ENCODE measurements at places on chromosomes 13 and 19.
A peak's percentile ranks its signal among the peaks of the same experiment; 100 is the strongest.

DNA sequence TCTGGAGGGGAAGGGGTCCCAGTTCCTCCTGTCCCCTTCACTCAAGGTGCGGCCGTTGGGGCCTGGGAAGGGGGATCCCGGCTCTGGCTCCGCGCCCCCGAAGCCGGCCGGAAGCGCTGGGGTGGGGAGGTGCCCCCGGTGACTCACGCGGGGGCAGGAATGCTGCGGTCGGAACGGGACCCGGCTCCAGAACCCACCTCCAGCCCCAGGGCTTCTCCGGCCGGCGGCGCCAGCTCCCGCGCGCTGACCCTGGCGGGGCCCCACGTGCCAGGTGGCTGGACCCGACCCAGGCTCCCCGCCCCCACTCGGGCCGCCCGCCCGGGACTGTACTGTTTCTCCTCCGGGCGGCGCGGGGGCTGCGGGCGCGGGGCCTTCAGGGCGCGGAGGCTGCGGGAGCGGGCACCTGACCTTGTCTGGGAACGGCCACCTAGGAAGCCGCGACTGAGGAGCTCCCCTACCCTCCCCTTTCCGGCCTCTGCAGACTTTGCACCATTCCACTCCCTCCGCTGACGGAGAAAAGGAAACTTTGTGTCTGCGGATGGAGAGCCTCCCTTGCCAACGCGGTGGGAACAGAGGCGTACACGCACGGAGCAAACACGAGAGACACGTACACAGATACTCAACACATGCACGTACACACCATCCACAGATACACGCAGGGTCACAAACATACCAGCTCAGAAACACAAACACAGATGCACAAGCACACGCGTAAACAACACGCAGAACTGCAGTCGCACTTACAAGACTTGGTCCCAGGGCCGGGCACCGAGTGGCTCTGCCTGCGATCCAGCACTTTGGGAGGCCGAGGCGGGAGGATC is 7.2 kb downstream of the AXL start:
- no peak for DNase-seq

DNA sequence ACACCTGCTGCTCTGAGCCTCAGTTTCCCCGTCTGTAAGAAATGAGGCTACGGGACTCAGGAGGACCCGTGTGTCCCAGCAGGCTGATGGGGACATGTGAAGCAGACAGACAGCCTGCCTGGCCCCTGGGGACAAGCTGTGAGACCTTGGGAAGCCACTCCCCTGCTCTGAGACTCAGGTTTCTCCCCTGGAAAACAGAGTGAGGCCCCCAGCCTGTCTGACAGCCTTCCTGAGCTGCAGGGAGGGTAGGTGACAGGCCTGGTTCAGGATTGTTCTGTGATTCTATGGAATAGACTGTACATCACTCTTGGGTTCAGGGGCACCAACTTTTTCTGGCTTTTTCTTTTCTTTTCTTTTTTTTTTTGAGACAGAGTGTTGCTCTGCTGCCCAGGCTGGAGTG is 2.9 kb upstream of the NTF4 start:
- DNase-seq: peak; percentile 43

DNA sequence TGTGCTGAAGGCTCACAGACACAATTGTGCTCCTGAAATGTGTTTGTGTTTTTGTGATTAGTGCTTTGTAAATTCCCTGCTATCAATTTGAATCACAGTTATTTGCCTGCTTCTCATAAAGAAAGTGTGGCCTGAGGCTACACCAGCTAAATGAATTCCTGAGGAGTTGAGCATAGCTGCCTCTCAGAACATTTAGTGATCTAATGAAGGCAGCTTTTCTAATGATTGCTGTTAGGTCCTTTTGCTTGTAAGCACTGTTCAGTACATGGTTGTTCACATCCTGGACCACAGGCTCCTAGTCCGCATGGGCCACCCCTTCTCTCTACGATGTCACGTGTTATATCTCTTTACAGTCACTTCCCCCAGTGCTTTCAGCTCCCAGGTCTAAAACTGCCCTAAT is 238.2 kb downstream of the B3GLCT start:
- no peak for DNase-seq

- no peak for DNase-seq
Observed at GRCh38 chr13:55534306-55534705, 1606.4 kb upstream of the PRR20A start.

- DNase-seq: peak; percentile 58
Observed at GRCh38 chr19:14979476-14980255, at the start of gene SLC1A6. TSS of gene SLC1A6 (minus strand) at chr19:14979864. CDS start at chr19:14972910, 6,954 bp downstream.

Measured in D341Med (cell line).